ENCODE measurements at places on chromosomes 13 and 19.
A peak's percentile ranks its signal among the peaks of the same experiment; 100 is the strongest.

DNA sequence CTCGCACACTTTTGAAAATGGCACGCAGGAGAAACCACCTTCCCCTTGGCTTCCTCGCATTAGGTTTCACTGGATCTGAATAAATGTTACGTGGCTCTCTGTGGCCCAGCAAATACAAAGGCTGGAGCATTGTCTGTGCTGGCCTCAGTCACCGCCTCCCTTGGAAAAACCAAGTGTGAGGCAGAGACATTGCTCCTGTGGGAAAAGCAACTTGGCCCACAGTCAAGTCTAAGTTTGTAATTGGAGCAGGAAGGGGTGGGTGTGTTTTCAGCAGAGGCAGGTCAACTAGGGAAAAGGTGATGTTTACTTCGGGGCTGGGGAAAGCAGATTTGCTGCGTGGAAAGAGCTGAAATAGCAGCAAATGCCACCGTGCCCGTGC lies 101.6 kb downstream of the IRS2 start:
- DNase-seq = peak; percentile 82

DNA sequence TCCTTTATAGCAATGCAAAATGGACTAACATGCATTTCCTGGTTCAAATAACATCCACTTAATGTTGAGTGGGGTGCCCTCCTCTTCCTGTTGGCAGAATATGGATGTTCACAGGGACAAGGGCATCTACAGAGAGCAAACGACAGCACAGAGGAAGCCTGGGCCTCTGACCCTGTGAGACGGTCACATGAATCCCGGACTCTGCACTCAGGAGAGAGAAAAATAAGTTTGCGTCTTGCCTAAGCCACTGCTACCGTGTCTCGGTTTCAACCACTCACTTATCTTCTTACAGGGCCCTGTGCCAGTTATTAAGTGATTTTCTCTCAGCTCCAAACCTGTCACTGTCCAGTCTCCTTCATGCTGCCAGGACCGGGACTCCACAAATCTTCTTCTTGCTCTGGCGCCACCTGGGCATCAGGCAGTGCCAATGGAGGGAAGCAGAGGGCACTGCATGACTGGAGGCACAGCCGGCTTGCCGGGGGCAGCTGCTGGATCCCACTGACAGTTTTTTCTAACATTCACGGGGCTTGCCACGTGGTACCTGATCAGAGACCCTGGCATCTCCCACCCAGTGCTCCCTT lies 11.8 kb downstream of the LIG1 start:
- no peak for DNase-seq

DNA sequence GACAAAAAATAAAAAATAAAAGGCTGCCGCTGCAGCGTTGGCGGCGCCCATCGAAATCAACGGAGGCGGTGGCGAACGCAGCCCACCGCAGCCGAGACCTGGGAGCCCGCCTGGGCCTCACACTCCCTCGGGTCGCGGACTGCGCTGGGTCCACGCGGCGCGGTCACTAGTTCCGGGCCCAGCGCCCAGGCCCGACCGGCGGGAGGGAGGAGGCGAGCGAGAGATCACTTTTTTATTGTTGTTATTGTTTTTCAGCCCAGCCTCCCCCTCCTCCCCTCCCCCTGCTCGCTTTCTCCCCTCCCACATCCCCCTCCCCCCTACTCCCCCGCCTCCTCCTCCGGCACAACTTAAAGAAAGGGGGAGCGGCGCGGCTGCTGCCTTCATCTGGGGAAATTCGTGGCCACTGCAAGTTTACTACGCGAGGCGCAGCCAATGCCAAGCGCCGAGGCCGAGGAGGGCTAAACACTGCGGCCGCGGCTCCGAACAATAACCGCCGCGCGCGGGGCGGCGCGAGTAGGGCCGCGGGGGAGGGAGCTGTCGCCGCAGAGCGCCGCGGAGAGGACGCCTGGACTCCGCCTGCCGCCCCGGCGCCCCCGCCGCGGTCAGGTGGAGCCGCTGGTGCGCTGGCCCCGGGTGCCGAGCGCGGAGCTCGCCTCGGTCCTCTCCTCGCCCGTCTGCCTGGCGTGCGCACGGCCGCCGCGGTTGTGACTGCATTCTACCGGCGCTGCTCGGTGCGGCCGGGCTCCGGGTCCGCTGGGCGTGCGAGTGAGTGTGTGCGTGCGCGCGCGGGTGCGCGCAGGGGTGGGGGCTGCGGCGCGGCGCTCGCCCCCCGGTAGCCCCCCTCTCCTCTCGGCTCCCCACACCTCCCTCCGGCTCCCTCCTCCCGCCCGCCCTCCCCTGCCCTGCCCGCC lies 505 bp upstream of the ZIC2 start:
- DNase-seq = peak; percentile 13

DNA sequence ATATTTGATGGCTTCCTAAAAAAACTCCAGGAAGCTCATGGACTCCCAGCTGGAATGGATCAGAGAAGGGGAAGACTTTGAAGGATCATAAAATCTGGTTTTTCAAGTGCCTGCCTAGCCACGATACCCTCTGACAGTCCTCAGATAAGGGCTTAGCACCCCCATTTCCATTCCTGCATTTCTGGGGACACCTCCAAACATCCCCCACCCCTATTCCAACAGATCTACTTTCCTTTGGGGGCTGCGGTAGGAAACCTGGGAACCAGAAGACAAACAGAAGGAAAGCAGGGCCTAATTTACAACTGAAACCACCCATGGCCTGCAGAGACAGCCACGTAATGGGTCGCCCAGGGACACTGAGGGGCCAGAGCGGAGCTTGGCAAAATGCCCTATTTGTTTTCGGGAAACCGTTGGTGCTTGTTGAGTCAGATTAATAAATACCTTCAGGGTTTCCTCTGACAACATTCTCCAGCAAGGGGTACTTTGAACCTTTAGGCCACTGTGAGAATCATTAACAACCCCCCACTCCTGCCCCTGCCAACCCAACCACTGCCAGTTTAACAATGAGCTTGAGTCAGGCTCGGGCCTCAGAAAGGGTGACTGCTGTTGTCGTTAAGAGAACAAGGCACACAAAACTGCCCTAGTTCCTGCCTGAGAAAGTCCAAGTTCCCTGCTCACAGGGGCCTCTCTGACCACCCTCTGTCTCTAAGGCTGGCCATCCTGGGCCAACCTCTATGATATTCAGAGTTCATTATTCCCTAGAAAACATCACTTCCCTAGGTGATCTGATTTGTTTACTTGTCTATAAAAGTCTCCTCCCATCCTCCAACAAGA lies 23.5 kb downstream of the RHPN2 start:
- peak; percentile 96 for DNase-seq

GRCh38 chr19:22421797-22422196 lies 349 bp downstream of the ZNF98 start:
- DNase-seq = no peak

DNA sequence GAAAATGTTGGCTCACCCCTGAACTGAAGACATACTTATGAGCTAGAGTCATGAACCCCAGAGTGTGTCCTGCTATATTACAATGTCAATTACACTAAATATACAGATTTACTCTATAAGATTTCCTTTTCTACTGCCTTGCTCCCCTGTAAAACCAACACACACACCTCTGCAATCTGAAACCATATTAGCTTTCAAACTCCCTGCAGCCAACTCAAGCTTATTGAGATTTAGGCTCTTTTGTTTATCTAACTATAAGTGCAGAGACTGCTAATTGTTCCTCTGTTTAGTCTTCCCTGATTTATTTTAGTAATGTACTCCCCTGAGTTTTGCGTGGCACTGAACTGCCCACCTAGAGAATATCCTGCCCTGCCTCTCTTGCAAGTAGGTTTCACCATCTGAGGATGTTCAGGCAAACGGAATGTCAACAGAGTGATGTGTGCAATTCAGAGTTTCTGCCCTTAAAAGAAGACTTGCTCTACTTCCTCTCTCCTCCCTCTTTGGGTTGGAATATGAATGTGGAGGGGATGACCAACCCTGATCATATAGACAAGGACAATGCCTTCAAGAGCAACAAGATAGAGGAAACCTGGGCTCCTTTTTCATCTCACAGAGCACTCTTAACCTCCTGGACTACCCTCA lies 22.3 kb downstream of the FAM216B start:
- DNase-seq = no peak

DNA sequence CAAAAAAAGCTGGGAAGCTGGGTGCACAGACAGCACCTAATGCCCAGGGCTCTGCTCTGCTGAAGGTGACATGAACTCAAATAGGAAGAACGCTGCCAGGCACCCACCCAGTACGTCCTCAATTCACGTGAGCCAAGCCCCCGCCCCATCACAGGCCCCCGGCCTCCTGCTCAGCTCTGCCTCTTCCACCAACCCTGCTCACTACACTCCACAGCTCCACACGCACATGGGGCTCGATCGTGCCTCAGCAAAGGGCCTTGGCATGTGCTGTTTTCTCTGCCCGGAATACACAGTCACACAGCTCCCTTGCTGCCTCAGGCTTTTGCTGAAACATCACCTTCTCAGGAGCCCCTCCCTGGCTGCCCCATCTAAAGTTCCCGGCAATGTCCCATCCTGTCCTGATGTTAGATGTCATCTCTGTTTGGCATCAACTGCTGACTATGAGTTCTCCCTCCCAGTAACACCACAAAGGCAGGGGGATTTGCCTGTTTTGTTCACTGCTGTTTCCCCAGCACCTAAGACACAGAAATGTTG lies 2.3 kb downstream of the ATP13A1 start:
- DNase-seq = no peak

DNA sequence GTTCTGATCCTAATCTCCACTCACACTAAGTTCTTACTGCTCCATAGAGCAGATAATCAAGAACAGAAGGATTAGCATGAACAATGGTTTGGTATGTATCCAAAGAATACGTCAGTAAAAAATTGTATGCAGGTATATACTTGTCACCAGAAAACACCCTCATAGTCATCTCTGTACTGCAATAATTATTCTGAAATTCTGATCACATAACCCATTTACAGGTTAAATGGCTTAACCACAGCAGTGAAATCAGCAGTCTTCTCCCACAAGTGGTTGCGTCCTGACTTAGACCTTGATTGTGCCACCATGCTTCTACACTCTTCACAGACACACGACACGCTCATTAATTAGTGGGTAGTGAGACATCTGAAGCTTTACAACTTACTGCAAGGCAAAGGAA lies 50.9 kb downstream of the LNX2 start:
- DNase-seq = no peak

- DNase-seq = no peak
Observed at GRCh38 chr13:34437873-34438272, 504.2 kb upstream of the NBEA start.

DNA sequence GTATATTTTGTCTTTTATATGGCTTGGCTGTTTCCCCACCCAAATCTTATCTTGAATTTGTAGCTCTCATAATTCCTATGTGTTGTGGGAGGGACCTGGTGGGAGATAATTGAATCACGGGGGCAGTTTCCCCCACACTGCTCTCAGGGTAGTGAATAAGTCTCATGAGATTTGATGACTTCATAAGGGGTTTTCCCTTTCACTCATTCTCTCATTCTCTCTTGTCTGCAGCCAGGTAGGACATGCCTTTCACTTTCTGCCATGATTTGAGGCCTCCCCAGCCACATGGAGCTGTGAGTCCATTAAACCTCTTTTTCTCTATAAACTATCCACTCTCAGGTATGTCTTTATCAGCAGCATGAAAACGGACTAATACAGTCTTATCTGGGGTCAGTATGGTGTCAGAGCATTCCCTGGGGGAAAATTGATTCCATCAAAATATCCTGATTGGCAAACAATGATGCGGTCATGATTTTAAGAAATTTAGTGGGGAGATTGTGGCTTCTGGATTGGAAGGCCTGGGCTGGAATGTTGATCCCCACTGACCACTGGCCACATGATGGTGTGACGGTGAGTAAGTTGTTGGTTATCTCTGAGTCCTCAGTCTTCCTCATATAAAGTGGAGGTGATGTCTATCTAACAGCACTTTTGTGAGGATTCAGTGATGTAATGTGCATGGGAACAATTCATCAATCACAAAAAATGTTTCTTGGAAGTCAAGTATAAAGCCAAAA lies 27.5 kb upstream of the ANKRD10 start:
- no peak for DNase-seq

DNA sequence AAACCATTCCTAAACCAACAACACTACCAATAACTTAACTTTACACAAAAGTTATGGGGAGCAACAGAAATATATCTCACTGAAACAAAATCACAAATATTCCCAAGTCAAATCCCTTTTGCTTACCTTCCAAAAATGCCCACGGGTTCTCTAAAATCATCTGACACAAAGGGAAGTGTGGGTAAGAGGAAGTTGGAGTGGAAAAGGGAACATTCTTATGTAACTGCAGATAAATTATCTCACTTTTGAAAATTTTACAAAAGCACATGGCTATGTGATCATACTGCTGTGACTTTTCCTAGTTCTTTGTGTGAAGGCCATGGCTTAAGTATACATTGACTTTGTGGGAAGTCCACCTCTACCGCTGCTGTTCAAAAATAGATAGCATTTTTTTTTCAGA lies 350.5 kb downstream of the GPC6 start:
- DNase-seq = no peak

- no peak for DNase-seq
Observed at GRCh38 chr13:41455725-41456419, 1.5 kb upstream of the RGCC start.

GRCh38 chr13:99892196-99892613 lies 79.4 kb downstream of the ZIC5 start:
- DNase-seq = no peak

GRCh38 chr13:81199956-81200355 lies 859.0 kb upstream of the SPRY2 start:
- no peak for DNase-seq

- DNase-seq = peak; percentile 9
Observed at GRCh38 chr13:106617561-106617960, 49.6 kb upstream of the ARGLU1 start.

GRCh38 chr19:3916033-3916432 lies 16.8 kb upstream of the NMRK2 start:
- DNase-seq = no peak

- no peak for DNase-seq
Observed at GRCh38 chr19:5943045-5943444, 29.0 kb downstream of the CAPS start.

- no peak for DNase-seq
Observed at GRCh38 chr13:97986835-97987234, 33.4 kb downstream of the IPO5 start.

- peak; percentile 36 for DNase-seq
Observed at GRCh38 chr13:104779311-104779993, 1713.2 kb upstream of the SLC10A2 start.

- peak; percentile 27 for DNase-seq
Observed at GRCh38 chr13:100269837-100270236, 180.9 kb downstream of the PCCA start.

GRCh38 chr19:33982706-33983105 lies 186.0 kb downstream of the KCTD15 start:
- DNase-seq = no peak

- DNase-seq = peak; percentile 26
Observed at GRCh38 chr19:45852145-45852750, 10.7 kb downstream of the SYMPK start.

All from PC-3 (cell line).